Osteoblast (primary cell): ENCODE measurements at places on chromosomes 16 and 17. TPM values are rescaled to one million over a fixed set of nuclear protein-coding genes. Genes with fewer than 3 reads are reported as not detected.

Gene TBC1D3K
- total RNA-seq: not detected in 2 replicates

Gene NT5C
- 48.1 and 53.9 TPM in 2 replicates for total RNA-seq

Gene TSNAXIP1
- 0.88 and 1.8 TPM in 2 replicates for total RNA-seq

Gene ZFHX3
- 14.1 and 14.5 TPM in 2 replicates for total RNA-seq

Gene KCNJ18
- total RNA-seq: not detected in 2 replicates

Gene SKAP1
- not detected in 2 replicates for total RNA-seq

DNA sequence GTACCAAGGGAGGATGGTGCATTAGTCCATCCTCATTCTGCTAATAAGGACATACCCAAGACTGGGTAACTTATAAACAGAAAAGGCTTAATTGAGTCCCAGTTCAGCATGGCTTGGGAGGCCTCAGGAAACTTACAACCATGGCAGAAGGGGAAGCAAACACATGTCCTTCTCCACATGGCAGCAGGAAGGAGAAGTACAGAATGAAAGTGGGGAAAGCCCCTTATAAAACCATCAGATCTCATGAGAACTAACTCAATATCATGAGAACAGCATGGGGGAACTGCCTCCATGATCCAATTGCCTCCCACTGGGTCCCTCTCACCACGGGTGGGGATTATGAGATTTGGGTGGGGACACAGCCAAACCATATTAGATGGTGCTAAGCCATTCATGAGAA lies 84.5 kb downstream of the SEC14L1 start:
- no peak for DNase-seq

GRCh38 chr17:17134051-17134956 lies 71.8 kb downstream of the PLD6 start:
- DNase-seq: peak; percentile 52

- DNase-seq: no peak
Measured at GRCh38 chr16:65919986-65920376, 446.5 kb upstream of the CDH5 start.

GRCh38 chr16:7171151-7171550 lies 161.5 kb upstream of the RBFOX1 start:
- DNase-seq: no peak

DNA sequence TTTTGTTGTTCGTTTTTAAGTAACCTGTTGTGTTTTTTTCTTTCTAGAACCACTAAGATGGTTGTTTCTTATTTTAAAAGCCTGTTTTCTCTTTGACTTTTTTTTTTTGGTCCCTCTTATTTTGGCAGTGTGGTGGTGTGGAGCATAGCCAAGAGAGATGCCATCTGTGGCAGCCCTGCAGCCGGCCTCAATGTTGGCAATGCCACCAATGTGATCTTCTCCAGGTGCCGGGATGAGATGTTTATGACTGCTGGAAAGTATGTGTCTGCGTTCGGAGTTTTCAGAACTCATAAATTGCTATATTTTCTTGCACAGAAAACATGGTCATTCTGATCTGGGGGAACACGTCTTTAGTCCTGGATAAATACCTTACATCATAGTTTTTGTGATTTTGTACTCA lies 17.6 kb downstream of the CFAP52 start:
- DNase-seq: no peak

GRCh38 chr16:89242795-89243200 lies 25.3 kb downstream of the ZNF778 start:
- DNase-seq: no peak

DNA sequence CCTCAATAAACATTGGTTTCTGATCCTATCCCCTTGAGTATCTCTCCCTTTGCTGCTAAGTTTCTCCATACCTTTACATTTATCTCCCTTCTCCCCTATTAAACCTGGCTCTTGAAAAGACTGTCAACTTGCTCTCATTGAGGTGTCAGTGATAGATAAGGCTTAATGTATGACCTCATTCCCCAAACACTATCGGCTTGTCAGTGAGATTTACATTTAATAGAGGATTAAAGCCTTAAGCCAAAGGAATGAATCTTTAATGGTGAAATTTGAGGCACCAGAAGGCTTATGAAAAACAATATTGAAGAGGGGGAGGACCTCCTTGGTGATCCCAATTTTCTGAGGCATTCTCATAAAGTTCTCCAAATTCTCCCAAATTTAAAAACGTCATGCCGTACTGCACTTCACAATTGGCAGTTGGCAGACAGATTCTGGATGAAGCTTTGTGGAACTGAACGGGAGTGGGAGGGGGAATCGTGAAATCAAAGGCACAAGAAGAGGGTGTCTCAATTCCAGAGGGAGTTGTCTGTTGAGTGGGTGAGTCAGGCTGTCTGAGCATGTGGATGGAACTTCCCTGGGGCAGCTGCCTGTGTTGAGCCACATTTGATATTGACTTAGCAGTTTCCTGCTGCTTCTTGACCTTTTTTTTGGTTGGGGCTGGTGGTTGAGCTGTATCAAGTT lies 478.8 kb downstream of the NPIPA7 start:
- DNase-seq: no peak

- DNase-seq: no peak
Measured at GRCh38 chr17:28194382-28194781, 124.6 kb upstream of the TMEM97 start.

- peak; percentile 77 for DNase-seq
Measured at GRCh38 chr16:2798723-2799204, 494 bp downstream of the PRSS41 start.

- DNase-seq: peak; percentile 6
Measured at GRCh38 chr17:64276961-64277505, 14.0 kb upstream of the TEX2 start.

GRCh38 chr17:18008496-18009268 lies 30.3 kb downstream of the ATPAF2 start:
- DNase-seq: peak; percentile 96

- DNase-seq: no peak
Measured at GRCh38 chr17:37417852-37418251, 11.2 kb downstream of the TADA2A start.

DNA sequence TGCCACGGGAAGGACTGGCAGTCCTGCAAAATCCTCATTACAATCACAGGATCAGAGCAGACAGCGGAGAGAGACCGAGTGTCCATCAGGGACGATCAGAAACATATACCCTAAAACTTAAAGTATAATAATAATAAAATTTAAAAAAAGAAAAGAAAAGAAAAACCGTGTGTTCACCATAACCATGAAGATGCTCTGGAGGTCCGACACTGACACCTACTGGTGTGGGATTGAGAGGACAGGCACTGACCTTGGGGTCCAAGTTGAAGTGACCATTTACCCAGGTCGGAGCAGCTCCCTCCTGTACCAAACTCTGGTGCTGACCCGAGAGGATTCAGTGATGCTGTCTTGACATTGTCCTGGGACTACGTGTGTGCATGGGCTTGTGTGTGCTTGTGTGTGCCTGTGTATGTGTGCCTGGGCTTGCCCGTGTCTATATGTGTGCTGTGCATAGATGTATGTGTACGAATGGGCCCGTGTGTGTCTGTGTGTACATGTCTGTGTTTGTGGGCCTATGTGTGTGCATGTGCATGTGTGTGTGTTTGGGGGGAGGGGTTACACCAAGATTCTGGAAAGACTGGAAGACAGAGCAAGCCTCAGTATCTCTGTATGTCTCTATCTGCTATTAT lies 10.0 kb upstream of the CD300LD start:
- DNase-seq: no peak
